ENCODE measurements at places on chromosomes 4 and X.
A peak's percentile ranks its signal among the peaks of the same experiment; 100 is the strongest.

DNA sequence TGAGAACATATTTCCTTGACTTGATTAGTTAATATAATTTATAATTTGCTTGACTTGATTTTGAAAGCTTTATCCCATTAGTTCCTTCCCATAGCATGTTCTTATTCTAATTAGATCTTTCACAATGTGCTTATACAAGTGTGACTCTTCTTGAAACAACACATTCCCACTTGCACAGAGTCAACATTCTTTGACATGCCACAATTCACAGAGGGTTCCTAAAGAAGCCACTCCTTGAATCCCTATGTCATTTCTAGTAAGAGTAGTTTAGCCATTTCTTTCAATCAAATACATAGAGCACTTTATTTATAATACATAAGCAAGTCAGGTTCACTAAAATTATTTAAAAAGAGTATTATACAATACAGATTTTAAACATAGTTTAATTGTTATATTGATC lies 228.9 kb upstream of the GRID2 start:
- no peak for DNase-seq

DNA sequence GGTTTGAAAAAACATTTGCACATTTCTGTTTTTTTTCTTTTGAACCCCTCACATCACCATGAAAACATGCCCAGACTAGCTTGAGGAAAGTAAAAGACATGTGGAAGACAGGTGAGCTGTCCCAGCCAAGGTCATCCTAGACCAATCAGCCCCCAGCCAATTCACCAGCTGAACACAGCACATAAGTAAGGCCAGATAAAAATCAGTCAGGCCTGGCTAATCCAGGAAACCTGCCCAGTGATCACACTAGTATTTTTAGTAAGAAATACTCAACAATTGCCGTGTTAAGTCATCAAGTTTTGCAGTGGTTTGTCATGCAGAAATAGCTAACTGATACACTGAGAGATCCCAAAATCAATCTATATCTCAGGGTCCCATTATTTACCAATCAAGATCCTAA lies 4.4 kb upstream of the SMR3A start:
- no peak for DNase-seq

GRCh38 chr4:10730019-10730418 lies 45.5 kb upstream of the CLNK start:
- DNase-seq, result no peak

- DNase-seq, result peak; percentile 13
Observed at GRCh38 chr4:165301833-165302232, 25.6 kb upstream of the MSMO1 start.

- no peak for DNase-seq
Observed at GRCh38 chr4:184404047-184404446, 70.3 kb downstream of the IRF2 start.

DNA sequence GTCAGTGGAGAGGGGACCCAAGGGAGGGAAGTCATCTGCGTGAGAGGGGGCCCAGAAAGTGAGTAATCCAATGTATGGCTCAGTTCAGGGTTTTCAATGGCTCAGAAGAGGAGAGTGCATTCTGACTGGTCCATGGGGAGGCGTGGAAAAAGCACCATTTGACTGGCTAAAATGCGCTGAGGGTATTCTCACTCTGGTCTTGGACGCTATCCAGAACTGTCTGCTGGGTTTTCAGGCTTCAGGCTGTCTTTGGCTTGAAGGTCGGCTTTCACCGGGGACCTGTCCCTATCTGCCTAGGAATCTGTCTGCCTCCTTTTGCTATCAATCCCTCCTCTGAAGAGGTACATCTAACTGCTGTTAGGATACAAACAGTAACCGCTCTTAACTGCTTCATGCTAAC lies 26.4 kb downstream of the EPGN start:
- no peak for DNase-seq

- no peak for DNase-seq
Observed at GRCh38 chr4:109982521-109982920, 69.8 kb downstream of the EGF start.

DNA sequence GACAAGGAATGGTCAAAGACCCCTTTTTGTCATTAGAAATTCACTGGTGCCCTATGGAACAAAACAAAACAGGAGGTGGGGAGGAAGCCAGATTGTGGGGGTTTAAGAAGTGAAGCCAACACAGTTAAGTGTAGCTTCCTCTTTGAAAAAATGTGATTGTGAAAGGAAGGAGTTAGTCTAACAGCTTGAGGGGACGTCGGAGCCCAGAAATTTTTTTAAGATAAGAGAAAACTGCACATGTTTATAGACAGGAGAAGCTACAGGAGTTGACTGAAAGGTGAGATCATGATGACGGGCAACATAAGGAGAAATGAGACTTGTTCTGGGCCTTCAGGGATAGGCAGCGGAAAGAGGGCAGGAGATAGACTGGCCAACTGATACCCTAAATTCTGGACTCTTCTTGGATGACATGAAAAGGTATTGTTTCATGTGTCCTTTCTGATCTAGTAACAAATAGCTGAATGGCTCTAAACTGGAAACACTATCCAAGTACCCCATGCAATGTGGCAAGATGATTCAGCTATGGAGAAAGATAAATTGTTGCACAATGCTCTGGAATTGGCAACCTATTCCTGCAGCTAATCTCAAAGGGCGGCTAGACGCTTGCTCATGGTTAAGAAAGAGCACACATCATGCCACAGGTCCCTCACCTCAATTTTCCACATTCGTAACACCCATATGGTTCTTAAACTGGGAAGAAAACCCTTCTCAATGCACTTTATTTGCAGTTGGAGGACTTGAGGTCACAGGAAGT lies 3.7 kb upstream of the HDAC8 start:
- no peak for DNase-seq

DNA sequence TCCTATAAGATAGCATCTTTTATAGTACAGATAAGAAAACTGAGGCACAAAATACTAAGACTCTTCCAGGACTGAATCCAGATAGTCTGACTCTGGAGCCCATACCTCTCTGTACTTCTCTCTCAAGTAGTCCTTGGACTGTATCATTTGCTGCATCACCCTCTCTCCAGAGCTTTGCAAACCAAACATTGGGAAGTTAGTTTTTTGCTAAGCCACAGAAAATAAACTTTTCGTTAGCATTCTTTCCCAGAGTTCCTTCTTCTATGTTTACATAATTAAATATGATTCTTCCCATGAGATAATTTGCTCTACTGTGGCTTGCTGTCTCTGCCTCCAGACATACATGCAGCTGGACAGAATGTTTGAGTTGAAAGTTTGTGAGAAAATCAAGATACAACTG lies 22.0 kb downstream of the PPEF2 start:
- DNase-seq, result no peak

- no peak for DNase-seq
Observed at GRCh38 chr4:147589586-147589985, 27.6 kb upstream of the TMEM184C start.

- no peak for DNase-seq
Observed at GRCh38 chr4:79178760-79179159, 147.1 kb downstream of the NAA11 start.

DNA sequence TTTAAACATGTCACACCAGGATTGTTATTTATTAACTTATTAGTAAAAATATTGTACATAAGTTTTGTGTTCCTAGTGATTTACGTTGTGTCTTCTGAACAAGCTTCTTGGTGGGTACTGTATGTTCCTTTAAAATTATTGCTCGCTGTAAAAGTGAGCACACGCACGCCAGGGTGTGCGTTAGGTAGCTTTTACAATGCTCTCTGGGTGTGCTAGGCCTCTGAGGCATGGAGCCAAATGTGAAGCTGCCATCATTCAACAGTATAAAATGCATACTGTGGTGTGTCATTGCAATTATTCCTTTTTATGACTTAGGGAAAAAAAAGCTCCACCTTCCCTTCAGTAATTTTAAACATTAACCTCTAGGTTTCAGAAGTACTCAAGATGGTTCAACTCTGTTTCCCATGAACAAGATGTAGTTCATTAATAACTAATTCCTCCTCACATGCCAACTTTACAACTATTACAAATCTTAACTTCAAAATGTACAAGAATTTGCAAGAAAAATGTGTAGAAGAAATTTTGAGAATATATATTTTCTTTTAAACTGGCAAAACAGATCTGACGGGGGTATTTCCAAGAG lies 42.4 kb downstream of the ATOH1 start:
- no peak for DNase-seq

GRCh38 chrX:39773923-39774773 lies 323.6 kb downstream of the BCOR start:
- DNase-seq, result peak; percentile 8
